ENCODE measurements at places on chromosomes 5 and 9.

- peak; percentile 6 for DNase-seq
Measured at GRCh38 chr5:133610489-133611356, 1.6 kb downstream of the FSTL4 start.

DNA sequence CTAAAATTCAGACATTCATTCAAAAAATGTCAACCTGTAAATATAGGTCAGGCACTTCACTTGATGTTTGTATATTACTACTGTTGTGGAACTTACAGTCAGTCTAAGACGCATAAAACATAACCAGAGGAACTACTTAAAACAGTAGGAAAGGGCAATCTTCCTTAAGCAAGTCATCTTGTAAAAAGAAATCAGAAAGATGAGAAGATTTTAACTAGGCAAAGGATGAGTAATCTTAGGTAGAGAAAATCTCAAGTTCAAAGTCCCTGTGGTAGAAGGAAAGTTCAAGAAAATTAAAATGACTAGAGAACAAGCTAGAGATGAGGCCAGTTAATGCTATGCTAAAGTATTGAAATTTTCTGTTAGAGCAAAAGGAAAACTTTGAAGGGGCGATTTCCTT is 152.4 kb downstream of the RAPGEF6 start:
- no peak for DNase-seq

DNA sequence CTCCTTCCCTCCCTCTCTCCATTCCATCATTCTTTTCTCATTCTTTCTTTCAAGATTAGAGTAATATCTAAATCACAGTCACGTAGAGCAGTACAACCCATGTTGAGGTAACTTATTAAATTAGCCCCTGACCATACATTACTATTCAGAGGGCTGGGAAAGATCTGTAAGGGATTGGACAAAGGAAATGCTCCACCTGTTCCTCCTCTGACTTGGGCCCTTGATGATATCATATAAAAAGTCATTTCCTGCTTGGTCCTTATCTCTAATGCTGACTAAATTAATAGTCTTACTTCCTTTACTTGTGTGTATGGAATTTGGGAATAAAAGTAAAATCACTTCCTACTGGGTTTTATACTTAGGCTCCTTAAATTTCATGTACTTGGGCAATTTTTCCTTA is 40.8 kb downstream of the SNX18 start:
- DNase-seq: no peak

DNA sequence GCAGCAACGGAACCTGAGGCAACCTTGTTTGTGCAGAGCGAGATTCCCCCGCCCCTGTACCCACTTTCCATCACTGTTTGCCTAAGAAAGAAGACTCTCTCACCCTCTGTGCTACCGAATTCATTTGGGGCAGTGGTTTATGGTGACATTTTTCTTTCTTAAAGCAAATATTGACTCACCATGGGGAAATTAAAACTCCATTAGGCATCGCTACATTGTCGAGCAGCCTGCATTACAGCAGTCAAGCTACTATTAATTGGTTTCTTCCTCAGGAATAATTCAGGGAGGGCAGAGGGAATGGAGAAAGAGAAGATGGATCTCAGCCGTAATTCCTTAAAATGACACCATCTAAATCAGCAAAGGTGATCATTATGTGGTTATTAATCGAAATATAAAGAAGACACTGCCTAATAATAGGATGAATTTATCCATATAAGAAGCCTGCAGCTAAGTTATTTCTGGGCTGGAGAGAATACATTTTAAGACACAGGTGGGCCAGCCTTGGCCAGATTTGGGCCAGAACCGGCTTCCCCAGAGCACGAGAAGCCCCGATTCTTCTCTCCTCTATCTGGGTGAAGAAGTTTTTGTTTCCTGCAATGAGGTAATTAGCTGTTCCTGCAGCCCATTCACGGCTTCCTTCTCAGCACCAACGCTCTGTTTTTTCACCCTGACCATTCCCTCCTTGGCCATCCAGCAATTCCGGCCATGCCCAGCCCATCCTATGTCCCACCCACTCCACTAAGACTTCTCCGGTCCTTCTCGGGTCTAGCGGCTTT is 16.8 kb downstream of the CFAP77 start:
- DNase-seq: no peak

- no peak for DNase-seq
Measured at GRCh38 chr9:135815830-135816650, 91.3 kb downstream of the CAMSAP1 start.

DNA sequence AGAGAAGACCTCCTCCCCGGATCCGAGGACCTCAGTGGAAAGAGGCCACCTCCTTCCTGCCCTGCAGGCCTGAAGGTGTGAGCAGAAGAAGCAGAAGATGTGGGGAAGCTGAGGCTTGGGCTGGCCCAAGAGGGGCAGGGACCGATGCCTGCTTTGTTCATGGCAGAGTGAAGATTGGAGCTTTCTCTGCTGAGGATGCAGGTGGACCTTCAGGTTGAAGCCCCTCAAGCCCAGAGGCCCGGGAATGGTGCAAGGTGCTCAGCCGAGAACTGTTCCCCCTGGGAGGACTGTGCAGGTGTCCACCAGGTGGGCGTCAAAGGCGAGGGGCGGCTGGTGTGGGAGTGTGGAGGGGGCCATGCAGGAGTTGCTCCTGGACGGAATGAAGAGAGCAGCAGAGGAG is 277.9 kb upstream of the IRX2 start:
- no peak for DNase-seq

DNA sequence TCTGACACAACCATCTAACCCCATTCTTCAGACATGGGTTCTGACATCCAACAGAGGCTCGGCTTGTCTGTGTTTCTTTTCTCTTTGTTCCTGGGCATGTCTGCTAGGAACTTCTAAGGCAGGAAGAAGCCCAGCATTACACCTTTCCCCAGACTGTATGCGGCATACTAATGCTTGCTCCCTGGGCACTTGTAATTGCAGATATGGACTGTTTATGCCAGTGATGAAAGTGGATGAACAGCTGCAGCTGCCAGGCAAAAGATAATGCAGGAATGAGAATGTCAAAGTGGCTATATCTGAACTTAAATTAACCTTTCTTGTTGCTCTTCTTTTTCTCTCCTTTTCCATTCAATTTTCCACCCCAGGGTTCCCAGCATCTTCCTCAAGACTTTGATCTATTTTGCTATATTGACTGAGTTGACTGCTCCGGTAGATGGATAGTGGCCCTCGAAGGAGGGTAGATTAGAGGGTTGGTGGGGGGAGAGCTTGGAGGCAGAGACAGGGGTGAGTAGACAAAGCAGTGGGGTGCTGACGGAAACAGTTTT is 344.4 kb downstream of the MAN2A1 start:
- DNase-seq: no peak

- no peak for DNase-seq
Measured at GRCh38 chr9:126084008-126084407, 242.6 kb upstream of the MVB12B start.

DNA sequence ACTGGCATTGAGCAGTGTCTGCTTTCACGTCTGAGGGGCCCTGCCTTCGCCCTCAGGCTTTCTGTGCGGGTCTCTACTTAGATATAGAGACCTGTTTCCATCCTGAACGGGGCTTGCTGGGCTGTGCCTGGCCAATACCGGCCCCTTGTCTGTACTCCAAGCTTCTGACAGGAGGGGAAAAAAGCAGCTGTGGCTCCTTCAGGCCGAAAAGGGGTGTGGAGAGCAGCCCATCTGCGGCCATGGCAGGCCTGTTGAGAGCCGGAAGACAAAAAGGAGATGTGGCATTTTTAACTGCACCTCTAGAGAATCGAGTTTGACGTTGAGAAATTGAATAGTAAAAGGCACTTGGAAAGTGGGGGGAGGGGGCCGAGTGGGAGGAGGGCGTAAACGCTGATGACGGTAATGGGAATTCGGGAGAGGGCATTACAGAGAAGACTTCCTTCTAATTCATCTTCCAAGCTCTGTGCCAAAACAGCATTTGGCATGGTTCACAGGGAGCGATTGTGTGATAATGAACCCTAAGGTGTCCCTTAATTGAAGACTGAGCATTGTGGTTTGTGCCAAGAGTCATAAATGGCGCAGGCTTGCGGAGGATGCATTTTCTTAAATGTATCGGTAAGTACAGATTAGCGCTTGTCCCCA is 25.1 kb upstream of the PRDM12 start:
- no peak for DNase-seq

GRCh38 chr5:94544875-94545547 is 73.4 kb downstream of the KIAA0825 start:
- DNase-seq: no peak

Measured in stimulated activated naive CD4-positive, alpha-beta T cell treated with Interleukin-2 at 50 U/mL for 16 hours (primary cell).